ENCODE measurements at places on chromosomes 5 and 9. TPM values are rescaled to one million over a fixed set of nuclear protein-coding genes. Genes with fewer than 3 reads are reported as not detected.

PCDHGB1 gene
- total RNA-seq: 2.1 TPM

PCDHGC4 gene
- total RNA-seq: not detected

TAF11L5 gene
- total RNA-seq: not detected

PLEKHG4B gene
- total RNA-seq: 0.56 TPM

KIF12 gene
- 2.2 TPM for total RNA-seq

SLC36A3 gene
- not detected for total RNA-seq

GPR150 gene
- 0.08 TPM for total RNA-seq

ADAMTS12 gene
- 9.1 TPM for total RNA-seq

RNF208 gene
- total RNA-seq: 1.8 TPM

SLC23A1 gene
- total RNA-seq: 1.5 TPM

DRD1 gene
- 0.77 TPM for total RNA-seq

NIPAL4 gene
- 11.0 TPM for total RNA-seq

SPINK13 gene
- not detected for total RNA-seq

FAM174A gene
- total RNA-seq: 13.0 TPM

LIFR gene
- 7.5 TPM for total RNA-seq

CDH6 gene
- total RNA-seq: 0.10 TPM
